Tibial artery (tissue), 4 donors: ENCODE measurements at places on chromosomes 5 and 9.
A peak's percentile ranks its signal among the peaks of the same experiment; 100 is the strongest.

DNA sequence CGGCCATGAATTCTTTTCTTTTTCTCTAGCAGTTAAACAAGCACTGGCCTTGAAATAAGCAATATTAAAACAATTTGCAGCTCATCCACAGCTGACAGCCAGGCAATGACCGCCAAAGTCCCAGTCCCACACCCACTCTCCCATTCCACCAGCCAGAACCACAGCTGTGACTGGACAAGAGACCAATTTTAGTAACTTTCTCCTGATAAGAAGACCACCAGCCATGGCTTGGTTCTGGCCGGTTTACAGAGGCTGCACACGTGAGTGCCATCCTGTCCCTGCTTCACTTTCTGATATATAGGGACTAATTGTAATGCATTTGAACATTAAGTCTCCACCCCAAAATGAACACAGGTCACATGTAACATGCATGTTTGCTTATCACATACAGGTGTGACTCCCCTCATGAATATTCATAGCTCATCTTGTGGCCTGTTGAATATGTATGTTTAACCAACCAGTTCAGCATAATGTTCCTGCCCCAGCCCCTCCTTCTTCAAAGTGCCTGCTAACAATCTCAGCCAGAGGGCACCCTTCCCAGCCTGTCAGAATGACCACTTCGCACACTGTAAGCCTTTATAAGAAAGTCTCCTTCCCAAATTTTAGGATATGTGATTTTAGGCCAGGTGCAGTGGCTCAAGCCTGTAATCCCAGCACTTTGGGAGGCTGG lies 23.9 kb upstream of the FANCC start:
- H3K4me3 ChIP-seq: no peak overlapping the region
- H3K27me3 ChIP-seq: peaks cover 4% of the 10 kb centered on the region
- no peak overlapping the region for H3K27ac ChIP-seq
- H3K4me1 ChIP-seq: no peaks in the 10 kb centered on the region

DNA sequence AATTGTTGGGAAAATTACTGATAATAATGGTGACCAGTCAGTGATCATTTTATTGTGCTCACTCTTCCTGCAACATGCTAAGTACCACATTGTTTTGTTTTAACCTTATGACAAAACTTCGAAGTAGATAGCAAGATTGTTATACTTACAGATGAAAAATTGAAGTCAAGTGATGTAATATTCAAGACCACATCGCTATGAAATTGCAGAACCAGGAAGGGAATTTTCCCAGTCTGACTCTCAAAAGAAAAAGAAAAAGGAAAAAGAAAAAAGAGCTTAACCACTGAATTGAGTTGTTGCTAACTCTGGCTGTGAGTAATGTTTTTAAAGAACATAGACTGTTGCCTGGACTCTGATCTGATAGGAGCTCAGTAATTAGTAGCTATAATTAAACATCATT lies 170.6 kb upstream of the HAPLN1 start:
- no peak overlapping the region for H3K4me3 ChIP-seq
- no peak overlapping the region for H3K27ac ChIP-seq
- H3K36me3 ChIP-seq: no peaks in the 10 kb centered on the region
- no peak for DNase-seq
- H3K4me1 ChIP-seq: no peaks in the 10 kb centered on the region

DNA sequence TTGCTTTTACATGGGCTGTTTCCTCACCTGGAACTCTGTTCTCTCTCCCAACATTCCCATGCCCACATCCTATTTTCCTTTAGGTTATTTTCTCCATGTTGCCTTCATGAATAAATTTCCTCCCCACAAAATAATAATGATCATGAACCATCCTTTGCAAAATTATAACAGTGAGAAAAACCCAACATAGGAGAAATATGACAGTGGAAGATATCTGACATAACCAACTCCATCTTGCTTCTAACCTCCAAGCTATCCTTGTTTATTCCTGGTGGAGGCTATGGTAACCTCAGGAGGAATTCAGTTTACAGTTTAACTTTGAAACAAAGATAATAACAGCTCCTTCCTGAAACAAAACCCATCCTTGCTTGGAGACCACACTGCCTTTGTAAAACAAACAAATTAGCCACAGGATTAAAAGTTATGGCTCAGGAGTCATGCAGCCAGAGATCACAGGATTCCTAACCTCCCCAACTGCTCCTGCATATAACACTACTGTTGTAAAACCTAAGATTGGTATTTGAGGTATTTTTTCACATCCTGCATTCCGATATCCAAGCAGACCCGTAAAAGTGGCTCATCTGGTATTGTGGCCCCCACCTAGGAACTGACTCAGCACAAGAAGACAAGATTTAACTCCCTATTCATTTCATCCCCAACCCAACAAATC lies 212.4 kb downstream of the TRIM32 start:
- no peaks in the 10 kb centered on the region for H3K27me3 ChIP-seq
- no peak for DNase-seq
- H3K4me1 ChIP-seq: no peaks in the 10 kb centered on the region

GRCh38 chr5:28558196-28558595 lies 1519.8 kb upstream of the CDH9 start:
- no peaks in the 10 kb centered on the region for H3K27me3 ChIP-seq
- DNase-seq: no peak
- H3K36me3 ChIP-seq: no peaks in the 10 kb centered on the region
- H3K4me1 ChIP-seq: no peaks in the 10 kb centered on the region

DNA sequence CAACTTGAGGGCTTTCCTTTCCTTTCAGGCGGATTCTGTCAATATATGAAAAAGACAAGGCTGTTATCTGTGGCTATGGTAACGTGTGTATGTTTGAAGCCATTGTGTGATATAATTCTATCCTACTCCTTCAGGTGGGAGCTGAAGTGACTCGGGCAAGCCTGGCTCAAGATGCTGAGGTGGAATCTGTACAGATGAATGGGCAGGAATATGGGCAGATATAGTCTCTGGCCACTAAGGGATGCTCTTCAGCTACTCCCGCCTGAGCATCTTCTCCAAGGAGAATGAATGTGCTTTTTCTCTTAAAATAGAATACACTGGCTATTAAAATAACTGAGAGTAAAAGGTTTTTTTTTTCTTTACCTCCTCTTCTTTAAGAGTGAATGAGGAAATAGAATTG lies 244.8 kb downstream of the ADGRV1 start:
- no peaks in the 10 kb centered on the region for H3K27me3 ChIP-seq
- H3K27ac ChIP-seq: no peak overlapping the region
- no peak for DNase-seq
- H3K36me3 ChIP-seq: no peaks in the 10 kb centered on the region

- peak overlapping the region; percentile 72 for H3K4me3 ChIP-seq
- peak overlapping the region; percentile 82 for H3K27ac ChIP-seq
- peaks cover 36% of the 10 kb centered on the region for H3K36me3 ChIP-seq
- peaks cover 20% of the 10 kb centered on the region for H3K4me1 ChIP-seq
Measured at GRCh38 chr9:127785023-127785932, 556 bp upstream of the CDK9 start.

DNA sequence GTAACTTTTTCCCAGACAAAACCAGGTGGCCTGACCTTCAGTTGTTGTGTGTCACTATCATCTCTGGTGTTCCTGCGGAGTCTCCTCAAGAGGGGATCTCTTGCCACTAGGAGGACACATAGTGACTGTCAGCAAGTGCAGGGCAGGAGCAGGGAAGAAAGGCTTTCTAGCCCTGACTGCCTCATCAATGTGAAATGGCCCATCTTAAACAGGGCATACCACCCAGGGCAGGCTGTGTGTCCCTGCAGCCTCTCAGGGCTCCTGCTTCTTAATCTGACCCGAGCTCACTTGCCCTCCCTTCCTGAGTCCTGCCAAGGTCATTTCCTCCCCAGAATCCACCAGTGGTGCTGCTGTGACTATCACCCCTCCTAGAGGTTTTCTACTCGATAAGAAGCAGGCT lies 57.4 kb upstream of the SIMC1 start:
- H3K4me1 ChIP-seq: no peaks in the 10 kb centered on the region
- H3K36me3 ChIP-seq: no peaks in the 10 kb centered on the region
- H3K27me3 ChIP-seq: no peaks in the 10 kb centered on the region
- no peak for DNase-seq
- H3K4me3 ChIP-seq: no peak overlapping the region
- no peak overlapping the region for H3K27ac ChIP-seq

GRCh38 chr5:55578771-55579170 lies 44.0 kb upstream of the PLPP1 start:
- H3K4me3 ChIP-seq: no peak overlapping the region
- no peaks in the 10 kb centered on the region for H3K36me3 ChIP-seq
- no peak for DNase-seq
- peak overlapping the region; percentile 56 for H3K27ac ChIP-seq
